Caudate nucleus (tissue), 63 donors: ENCODE measurements at places on chromosomes 6 and 20.

GRCh38 chr6:40778196-40778595 is 191.0 kb upstream of the LRFN2 start:
- DNase-seq: no peak

DNA sequence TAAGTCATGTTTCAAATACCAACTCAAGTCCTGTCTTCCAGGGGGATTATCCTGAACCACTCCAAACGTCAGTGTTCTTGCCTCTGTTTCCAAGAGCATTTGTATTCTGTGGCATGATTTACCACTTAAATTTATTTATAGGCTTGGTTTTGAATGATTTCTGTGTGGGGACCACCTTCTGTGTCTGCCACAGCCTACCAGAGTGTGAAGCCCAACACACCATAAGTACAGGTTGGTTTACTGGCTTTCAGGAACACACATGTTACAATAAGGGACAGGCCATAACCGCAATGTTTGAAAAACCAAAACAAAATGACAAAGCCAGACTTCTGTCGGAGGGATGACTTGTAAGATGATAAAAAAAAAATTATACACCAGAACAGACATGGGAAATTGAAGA is 56.5 kb upstream of the MAP3K7 start:
- DNase-seq: no peak

DNA sequence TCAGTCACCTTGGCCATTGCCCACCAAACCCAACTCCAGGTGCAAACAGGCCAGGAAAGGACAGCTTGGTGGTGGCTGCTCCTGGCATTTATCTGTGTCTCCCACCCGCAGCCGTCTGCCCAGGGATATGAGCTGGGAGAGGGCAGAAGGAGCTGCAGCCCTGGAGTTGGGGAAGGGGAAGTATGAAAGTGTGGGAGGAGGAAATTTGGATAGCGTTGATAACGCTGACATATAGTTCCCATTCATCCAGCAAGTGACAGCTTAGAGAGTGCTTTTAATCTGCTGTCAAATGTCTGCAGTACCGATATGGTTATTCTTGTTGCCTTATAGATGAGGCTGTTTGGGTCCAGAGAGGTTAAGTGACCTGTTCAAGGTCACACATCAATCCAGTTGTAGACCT is 741 bp downstream of the KCNK16 start:
- DNase-seq: no peak

GRCh38 chr6:37048851-37049757 is 43.6 kb downstream of the FGD2 start:
- no peak for DNase-seq

- no peak for DNase-seq
These were observed 27.1 kb downstream of the RAB44 start for GRCh38 chr6:36724514-36725390.

- no peak for DNase-seq
These were observed 136.9 kb upstream of the SGK1 start for GRCh38 chr6:134454794-134455193.

GRCh38 chr6:127073222-127073621 is 45.2 kb upstream of the RSPO3 start:
- no peak for DNase-seq

- no peak for DNase-seq
These were observed 446.0 kb downstream of the QKI start for GRCh38 chr6:163860287-163861081.

GRCh38 chr20:53898556-53898931 is 171.8 kb downstream of the BCAS1 start:
- no peak for DNase-seq

DNA sequence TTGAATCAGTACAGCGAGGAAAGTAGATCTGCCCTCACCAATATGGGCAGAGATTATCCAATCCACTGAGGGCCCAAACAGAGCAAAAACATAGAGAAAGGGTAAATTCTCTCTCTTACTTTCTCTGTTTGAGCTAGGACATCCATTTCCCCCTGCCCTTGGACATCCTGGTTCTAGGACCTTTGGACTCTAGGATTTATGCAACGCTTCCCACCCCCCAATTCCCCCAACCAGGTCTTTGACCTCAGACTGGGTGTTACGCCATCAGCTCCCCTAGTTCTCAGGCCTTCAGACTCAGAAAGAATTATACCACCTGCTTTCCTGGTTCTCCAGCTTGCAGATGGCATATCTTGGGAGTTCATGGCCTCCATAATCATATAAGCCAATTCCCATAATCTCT is 10.2 kb upstream of the B3GAT2 start:
- DNase-seq: no peak

DNA sequence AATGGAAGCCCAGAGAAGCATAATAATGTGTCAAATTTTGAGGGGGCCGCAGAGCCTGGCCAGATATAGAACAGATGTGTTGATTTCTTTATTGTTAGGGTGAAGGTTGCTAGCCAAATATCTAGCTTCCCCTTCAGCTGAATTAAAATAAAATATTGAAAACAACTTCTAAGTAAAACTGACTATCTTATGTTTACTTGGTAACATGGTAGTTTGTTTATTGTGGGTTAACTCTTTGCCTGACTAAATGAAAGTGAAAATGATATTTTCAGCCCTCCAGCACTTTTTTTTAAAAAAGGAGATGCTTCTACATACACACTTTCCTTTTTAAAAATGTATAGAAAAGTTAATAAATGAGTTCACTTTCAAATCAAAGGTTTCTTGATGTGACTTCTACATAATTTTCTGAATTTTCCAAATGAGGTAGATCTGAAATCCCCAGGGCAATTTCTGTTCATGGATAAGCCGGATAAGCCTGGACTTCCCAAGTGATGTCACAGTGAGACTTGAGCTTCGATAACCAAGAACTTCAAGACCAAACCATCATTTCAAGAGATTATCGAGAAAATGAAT is 172.1 kb upstream of the OLIG3 start:
- DNase-seq: no peak

DNA sequence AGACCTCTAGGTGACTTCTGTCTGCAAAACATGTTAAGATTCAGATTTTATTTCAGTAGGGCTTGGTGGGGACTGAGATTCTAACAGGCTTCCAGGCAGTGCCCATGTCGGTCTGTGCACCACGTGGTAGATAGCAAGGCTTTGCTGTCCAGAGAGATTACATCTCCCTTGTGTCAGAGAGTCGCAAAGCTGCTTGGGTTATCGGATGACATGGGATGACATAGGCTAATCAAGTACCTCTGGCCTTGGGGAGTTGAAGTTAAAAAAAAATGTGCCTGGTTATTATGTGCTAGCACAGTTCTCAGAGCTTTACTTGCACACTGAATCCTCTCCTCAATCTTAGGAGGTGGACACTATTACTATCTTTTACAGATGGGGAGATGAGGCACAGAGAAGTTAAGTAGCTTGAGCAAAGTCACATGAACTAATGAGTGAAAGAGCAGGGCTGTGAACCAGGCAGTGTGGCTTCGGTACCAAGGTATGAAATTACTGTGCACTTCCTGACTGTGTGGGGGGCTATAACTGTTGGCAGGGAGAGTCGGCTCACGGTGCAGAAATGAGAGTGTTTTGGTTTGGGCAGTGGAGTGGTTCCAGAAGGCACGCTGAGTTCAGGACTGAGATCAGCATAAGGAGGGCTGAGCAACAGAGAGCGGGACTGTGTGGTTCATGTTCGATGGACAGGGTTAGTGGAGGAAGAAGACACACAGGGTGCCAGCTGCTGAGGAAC is 41.1 kb downstream of the FARS2 start:
- no peak for DNase-seq

DNA sequence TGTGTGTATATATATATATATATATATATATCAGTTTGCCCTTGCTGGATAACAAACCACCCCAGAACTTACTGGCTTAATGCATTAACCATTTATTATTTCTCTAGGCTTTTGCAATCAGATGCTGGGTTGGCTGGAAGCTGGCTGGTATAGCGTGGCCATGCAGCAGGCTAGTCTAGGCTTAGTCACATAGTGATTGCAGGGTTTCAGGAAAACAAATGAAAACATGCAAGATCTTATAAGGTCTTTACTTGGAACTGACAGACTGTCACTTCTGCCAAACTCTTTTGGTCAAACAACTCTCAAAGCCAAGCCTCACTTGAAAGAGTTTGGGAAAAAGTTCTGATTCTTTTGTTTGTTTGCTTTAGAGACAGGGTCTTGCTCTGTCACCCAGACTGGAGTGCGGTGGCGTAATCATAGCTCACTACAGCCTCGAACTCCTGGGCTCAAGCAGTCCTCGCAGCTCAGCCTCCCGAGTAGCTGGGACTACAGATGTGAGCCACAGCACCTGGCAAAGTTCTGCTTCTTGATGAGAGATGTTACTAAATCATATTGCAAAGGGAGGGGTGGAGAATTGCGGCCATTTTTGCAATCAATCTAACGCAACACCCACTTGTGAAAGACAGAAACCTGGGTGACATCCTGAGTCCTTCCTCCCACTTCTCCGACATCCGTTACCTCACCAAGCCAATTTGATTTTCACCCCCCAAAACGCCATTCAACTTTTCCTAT is 74.6 kb upstream of the RNF24 start:
- no peak for DNase-seq

GRCh38 chr6:111846066-111846465 is 27.2 kb downstream of the FYN start:
- no peak for DNase-seq

DNA sequence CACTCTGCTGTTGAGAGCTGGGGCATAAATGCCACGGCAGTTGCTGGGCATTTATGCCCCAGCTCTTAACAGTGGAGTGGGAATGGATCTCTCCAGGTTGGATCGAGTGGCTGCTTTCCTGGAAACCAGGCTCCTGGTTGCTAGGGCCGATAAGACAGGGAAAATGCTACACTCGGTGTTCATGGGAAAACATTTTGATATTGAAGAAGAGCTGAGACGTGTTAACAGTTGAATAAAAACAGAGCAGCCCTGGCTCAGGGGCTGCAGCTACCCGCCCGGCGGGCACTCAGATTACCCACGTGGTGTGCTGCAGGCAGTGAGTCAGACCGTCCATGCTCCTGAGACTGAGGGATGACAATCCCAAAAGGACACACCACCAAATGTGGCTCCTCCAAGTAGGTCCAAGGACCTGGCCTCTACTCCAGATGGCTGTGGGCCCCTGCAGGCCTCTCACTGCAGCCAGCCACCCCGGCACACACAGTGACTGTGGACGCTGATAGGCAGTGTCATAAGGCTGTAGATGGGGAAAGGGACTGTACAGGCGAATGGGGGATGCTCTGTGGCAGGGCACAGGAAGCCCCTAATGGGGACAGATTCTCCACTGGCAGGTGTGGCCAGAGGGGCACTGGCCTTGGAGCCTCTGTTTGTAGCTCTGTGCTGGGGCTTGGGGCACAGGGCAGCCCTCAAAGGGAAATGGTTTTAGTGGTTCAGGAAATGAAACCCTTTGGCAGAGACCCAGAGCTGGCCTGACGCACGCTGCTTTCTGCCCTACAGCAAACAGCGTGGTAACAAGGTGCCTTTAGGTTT is 237.8 kb downstream of the LY86 start:
- no peak for DNase-seq

DNA sequence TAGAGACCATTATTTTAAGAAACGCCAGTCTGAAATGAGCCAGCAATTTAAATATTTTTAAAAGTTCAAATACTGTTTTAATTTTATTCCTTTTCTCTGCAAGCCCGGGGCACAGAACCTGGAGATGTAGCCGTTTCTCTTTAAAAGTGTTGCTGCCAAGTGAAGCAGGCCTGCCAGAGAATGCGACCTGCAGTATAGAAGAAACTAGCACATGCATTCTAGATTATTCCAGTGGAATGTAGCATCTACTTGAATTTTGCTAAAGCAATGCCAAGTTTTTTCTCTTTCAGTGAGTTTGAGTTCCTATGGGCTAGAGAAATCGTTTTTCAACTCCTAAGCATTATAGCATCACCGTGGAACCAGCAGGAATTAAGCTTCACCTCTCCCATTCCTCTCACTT is 101.3 kb downstream of the QRSL1 start:
- no peak for DNase-seq

GRCh38 chr6:35147026-35147425 is 5.9 kb upstream of the TCP11 start:
- no peak for DNase-seq

- DNase-seq: no peak
These were observed 9.2 kb upstream of the GUCA1A start for GRCh38 chr6:42163981-42164380.

- no peak for DNase-seq
These were observed 4.6 kb upstream of the NKX2-2 start for GRCh38 chr20:21518292-21518991.

GRCh38 chr20:32779500-32780211 is 17.5 kb downstream of the DNMT3B start:
- no peak for DNase-seq

DNA sequence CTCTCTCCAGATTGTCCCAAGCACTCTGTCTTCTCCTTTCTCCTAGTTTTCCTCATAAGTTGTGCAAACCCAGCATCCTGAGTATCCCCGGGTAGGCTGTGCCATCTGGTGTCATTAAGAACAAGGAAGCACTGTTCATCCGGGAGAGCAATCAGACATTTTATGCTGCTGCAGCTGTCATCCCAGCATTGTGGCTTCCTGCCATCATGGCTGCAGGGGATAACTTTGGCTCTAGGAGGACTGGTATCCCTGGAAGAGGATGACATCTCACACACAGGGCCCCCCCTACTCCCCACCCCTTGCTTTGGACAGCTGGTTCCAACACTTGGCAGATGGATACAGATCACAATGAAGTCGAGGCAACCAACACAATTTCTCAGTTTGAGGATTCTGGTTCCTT is 1195.1 kb upstream of the MAP3K7 start:
- peak; percentile 2 for DNase-seq

DNA sequence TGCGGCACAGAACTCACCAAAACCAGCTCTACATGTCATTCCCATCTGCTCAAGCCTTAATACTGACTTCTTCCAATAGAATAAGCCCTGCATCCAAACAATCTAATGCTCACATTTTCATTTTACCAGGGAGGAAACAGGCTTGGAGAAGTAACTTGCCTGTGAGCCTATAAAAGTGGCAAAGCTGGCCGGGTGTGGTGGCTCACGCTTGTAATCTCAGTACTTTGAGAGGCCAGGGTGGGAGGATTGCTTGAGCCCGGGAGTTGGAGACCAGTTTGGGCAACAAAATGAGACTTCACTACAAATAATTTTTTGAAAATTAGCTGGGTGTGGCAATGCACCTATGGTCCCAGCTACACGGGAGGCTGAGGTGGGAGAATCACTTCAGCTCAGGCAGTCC is 133.7 kb downstream of the LY86 start:
- DNase-seq: no peak

DNA sequence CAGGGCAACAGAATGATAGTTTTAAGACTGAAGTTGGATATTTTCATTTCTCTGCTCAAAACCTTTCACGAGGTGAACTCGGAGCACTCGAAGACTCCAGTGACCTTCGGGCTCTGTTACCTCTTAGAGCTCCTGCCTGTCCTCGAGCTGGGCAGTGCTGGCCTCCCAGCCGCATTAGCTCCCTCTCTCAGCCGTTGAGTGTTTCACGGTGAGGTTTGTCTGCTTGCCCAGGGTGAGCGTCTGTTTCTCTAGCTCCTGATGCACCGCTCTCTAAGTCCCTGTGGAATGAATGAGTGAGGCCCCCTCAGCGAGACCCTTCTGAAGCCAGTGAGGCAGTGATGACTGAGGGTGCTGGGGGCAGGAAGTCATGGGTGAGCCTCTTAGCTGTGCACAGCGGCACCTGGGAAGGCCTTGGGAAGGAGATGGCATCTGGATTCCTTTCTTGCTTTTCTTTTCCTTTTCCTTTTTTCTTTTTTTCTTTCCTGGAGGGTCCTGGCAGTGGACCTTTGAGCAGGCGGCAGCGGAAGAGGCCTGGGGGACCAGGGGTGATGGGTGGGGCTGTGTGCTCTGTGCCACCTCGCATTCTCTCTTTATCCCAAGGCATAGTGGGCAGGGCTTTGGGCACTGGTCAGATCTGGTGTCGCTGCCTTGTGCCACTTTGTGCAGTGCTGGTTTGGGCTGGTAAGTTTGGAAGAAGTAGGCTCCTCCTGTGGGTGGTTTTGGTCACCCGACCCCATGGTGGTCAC is 2.2 kb downstream of the PSMG4 start:
- no peak for DNase-seq
